ENCODE measurements at places on chromosomes 11 and 22. TPM values are rescaled to one million over a fixed set of nuclear protein-coding genes. Genes with fewer than 3 reads are reported as not detected.

GRCh38 chr11:61950035-61950547 lies at the start of gene BEST1:
BEST1 (plus strand) TSS chr11:61950351; CDS start chr11:61951807, 1,456 bp downstream.
- peaks cover 15% of the 10 kb centered on the region for H3K4me1 ChIP-seq
- no peaks in the 10 kb centered on the region for H3K27me3 ChIP-seq
- DNase-seq = no peak
- peak within 1 kb of the TSS; percentile 61 for H3K27ac ChIP-seq

The MS4A6A gene
- 97.4 TPM for total RNA-seq

DNA sequence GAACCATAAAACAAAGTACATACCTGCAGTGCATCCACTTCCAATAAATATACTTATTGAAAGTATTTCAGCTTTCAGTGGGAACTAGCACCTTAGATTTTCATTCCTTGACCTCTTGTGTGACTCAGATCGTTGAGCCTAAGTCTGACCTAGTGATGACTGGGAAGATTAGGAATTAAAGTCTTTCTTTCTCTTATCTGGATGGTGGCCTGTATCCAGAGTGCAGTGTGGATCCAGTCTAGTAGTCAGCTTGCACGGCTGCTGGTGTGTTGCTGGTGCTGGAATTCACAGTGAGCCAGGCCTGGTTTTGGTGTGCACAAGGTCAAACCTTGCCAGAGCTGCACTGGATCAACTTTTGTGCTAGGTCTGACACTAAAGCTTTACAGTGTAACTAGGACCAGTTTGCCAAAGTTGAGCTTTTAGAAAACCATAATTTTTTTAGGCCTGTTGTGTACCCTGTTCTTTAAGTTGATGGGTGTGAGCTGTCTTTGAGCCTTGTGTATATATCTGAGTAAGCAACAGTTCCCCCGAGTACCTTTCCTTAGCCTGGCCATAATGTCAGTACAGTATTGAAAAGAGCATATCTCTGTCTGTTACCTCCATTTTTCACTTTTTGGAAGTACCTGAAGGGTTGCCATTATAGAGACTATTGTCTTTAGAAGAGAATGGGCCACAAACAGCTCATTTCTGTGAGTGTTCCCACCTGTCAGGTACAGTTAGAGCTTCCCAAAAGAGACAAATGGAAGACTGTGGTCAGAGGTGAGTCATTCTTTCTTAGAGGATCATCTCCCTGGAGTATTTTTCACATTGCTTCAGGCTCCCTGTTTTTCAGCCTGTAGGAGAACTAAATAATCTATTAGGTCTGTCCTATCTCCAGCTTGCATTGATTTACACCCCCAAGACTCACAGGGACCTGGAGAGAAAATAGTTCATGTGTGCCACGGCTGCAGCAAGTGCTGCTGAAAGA lies 89.8 kb downstream of the ALX4 start:
- H3K27me3 ChIP-seq = no peaks in the 10 kb centered on the region
- H3K27ac ChIP-seq = no peak overlapping the region
- no peak for DNase-seq
- H3K4me3 ChIP-seq = no peak overlapping the region
- no peaks in the 10 kb centered on the region for H3K4me1 ChIP-seq
- H3K36me3 ChIP-seq = peaks cover 7% of the 10 kb centered on the region

GRCh38 chr22:28246397-28246796 lies 327.3 kb upstream of the PITPNB start:
- no peak for DNase-seq
- no peaks in the 10 kb centered on the region for H3K27me3 ChIP-seq
- H3K27ac ChIP-seq = no peak overlapping the region
- no peaks in the 10 kb centered on the region for H3K36me3 ChIP-seq
- peaks cover 49% of the 10 kb centered on the region for H3K4me1 ChIP-seq

DNA sequence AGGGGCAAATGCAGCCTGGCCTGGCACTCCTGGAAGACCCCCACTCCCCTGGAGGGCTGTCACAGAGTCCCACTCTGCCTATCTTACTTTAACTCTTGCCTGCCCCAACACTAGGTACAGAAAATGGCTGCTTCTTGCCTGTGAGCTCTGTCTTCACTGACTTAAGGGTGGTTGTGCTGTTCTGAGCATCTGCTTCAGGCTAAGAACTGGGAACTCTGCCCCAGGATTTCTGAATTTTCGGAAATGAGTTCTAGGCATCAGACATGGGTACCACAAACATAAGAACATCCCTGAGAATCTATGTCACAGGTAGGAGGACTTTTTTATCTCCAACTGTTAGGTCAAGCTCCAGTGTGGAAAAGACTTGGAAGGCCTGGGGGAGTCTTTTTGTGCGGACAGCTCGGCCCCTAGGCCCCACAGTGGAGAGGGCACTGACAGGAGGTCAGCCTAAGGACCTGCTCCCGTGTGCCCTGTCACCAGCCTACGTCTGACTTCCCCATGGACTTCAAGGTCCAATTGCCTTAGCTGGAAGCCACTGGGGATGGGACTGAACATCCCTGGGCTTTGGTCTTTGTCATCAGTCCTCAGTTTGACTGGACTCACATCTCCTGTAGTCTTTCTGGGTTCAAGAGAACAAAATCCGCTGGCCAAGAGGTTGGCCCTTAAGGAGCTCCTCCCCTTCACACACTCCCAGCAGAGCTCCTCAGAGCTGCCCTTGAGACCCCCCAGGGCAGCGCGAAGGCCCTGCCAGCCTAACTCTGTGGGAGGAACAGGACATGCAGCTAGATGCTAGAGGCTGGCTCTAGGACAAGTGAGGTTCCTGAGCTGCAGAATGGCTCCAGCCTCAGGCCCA lies 31.9 kb downstream of the PPP2R1B start:
- no peaks in the 10 kb centered on the region for H3K27me3 ChIP-seq
- H3K36me3 ChIP-seq = peaks cover 7% of the 10 kb centered on the region
- peak overlapping the region; percentile 93 for H3K27ac ChIP-seq
- peaks cover 96% of the 10 kb centered on the region for H3K4me1 ChIP-seq

Data from stomach (tissue), 19 donors.